ENCODE measurements at places on chromosomes 3 and 15.

DNA sequence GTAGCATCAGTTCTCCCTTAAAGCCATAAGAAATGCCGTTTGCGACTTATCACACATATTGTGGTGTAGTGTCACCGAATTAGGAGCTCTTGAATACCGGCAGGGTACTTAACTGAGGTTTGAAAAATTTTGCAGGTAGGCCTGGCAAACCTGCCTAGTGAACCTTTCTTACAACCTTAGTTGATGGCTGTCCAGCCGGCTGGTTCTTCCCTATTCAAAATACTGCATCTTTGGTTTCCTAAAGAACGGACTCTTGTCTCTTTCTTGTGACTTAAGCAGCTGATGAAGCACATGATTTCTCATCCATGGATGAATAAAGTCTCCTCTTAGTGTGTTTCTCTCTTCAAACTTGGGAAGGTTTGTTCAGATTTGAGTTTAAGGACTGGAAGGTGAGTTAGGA lies 1.5 kb downstream of the RAB7A start:
- DNase-seq: no peak

GRCh38 chr15:66169023-66169422 lies 84.5 kb downstream of the MEGF11 start:
- DNase-seq: no peak

DNA sequence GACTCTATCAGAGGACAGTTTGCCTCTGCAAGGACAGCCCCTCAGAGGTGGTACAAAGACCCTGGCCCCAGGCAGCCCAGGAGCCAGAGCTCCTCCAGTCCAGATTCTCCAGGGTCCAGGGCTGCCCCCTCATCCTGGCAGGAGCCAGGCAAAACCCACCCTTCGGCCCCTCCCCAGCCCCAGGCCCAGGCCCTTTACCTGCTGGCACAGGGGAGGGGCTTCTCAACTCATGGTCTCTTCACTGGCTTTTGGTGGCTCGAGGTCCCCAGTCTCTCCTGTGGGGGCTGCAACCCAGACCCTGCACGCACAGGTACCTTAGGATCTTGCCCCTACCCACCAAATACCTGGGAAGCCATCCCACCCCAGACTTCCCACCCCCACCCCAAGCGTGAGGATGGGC lies 8.5 kb downstream of the NEIL1 start:
- DNase-seq: no peak

DNA sequence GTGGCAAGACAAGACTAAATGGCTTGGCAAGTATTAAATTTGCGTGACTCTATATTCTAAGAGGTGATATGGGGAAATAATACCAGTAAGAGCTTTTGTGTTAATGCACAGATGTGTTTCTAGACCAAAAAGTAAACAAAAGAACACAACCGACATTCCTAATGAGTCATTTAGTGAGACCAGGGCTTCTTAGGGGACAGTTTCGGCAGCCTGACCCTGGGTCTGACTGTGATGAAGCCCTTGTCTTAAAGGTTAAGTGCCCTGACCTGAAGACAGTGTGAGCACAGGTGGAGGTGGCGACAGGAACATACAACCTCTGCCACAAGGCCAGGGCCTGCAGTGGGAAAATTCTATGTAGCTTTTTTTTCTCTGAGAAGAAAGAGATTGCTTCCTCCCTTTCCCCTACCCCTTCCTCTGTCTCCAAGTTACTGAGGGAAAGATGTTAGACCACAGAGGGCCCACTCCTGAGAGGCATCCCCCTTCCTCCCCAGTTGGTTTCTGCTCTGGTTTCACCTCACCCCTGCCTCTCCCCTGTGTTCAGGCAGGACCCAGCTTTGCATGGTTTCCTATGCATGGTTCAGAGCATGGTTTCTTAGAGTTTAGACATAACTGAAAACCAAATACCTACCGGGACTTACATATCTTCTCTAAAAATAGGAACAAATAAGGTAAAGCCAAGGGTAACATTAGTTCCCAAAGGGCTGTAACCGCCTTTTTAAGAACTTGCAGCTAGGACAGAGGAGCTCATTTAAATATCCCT lies 24.8 kb upstream of the CMTM7 start:
- DNase-seq: no peak

GRCh38 chr15:54064365-54064764 lies 86.1 kb downstream of the UNC13C start:
- DNase-seq: no peak

DNA sequence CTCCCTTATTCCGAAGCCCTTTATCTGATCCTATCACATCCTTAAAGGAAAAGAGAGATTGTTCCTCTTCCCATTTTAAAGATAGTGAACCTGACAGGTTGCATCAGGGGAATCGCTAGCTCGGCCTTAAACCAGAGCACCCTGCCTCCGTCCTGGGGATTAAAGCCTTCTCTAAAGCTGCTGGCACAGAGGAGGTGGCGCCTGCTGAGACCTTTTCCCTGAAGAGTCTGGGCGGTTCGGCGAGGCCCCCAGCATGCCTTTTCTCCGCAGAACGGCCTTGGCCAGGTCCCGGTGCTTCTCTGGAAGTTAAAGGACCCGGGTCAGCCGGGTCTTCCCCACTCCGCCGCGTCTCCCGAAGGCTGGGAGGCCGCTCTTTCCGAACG lies 593 bp downstream of the FAM219B start:
- DNase-seq: no peak

DNA sequence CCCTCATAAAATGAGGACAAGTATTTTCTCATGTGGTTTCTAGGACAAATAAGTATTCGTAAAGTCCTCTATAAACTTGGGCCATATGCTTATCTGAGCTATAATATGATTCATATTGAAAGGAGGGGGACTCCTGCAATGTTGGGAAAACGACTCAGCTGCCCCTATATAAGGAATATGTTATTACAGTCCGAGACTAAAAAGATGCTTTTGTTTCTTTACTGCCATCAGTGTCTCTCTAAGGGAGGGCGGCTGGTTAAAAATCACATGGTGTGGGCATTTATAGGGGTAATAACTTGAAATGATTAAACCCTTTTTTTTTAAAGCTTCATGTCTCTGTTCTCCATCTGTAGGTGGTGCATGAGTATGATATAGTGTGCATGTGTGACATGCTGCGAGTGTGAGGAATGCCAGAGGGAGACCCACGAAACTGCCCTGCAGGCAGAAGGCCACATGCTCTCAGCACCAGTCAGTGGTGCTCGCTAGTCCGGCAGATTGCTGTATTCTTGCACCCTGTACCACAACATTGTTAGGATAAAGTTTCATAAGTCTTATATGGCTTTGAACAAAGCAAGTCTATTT lies 256.0 kb upstream of the CTDSPL start:
- DNase-seq: no peak

- no peak for DNase-seq
Observed at GRCh38 chr15:57085267-57085666, 166.8 kb downstream of the TCF12 start.

- DNase-seq: no peak
Observed at GRCh38 chr3:116288485-116288884, 156.8 kb downstream of the LSAMP start.

GRCh38 chr3:184795522-184796190 lies 16.3 kb upstream of the VPS8 start:
- DNase-seq: no peak

DNA sequence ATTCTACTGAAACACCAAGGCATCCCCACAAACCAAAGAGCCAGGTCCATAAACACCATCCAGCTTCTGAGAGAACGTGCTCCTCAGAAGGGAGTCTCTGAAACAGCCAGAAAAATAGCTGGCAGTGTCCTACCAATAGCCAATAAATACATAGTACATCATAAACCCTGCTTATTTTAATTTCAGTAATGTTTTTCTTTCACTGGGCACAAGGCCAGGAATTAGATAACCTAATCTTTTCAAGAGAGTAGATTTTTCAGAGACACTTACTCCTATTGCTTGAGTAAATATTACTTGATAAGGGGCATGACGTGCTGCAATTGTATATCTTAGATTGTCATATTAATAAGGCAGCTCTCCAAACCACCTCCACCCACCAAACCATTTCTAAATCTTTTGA lies 22.7 kb downstream of the GADL1 start:
- DNase-seq: no peak

- DNase-seq: no peak
Observed at GRCh38 chr3:62246094-62246493, 127.3 kb downstream of the FEZF2 start.

DNA sequence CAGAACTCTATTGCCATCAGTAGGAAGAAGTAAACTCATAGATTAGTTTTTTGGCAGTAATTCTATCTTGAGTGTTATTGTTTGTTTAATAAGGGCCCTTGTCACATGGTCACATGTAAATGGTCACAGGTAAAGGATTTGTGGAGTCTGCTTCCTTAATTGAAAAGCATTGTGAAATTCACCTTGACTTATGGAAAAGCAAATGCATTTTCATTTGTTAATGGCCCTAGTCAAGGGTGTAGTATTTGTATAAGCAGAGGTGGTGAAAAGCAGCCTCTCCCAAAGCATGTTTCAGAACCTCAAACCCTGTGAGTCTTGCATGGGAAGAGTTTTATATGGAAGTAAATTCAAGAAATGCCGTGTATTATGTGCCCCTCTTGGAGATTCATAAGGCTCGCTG lies 197.5 kb upstream of the NR2E3 start:
- DNase-seq: no peak

GRCh38 chr3:148087601-148088371 lies 609.9 kb upstream of the AGTR1 start:
- no peak for DNase-seq

GRCh38 chr3:154029926-154030325 lies 91.3 kb upstream of the ARHGEF26 start:
- DNase-seq: no peak

- DNase-seq: peak; percentile 35
Observed at GRCh38 chr3:55721716-55722484, 234.8 kb upstream of the WNT5A start.

DNA sequence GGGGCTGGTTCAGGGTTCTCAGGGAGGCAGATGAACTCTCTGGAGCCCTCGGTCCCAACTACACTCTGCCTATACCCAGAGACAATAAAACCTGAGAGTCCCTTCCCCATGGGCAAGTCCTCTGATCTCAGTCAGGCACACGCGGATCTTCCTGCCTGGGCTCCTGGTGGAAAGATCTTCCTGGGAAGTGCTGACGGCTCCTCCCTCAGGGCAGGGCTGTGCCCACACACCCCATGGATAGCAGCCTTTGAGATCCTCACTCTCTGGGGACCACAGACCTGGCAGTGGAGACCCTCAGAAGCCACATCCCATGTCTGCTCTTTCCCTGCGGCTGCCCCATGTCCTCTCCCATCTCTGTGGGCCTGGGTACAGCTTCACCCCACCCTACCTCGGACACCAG lies 10.4 kb downstream of the SH2D7 start:
- DNase-seq: peak; percentile 12

DNA sequence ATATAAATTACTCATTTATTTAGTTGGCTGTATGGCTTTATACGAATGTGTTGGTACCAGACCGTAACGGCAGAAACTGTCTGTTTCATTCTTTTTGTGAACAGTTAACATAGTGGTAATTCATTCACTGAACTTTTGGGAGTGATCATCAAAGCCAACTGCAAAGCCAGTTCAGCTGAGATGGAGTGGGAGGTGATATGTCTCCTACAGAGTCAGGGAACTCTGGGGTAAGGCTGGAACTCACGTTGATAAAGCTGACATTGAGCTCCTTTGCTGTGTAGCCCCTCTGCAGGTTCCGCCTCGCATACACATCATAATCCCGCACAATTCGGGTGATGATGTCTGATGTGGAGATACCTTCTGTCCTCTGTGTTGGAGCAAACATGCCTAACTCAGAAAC lies 25.4 kb downstream of the SLC51A start:
- DNase-seq: no peak

- DNase-seq: no peak
Observed at GRCh38 chr3:189780546-189781270, 149.5 kb downstream of the TP63 start.

GRCh38 chr3:133917144-133917543 lies 21.5 kb upstream of the RAB6B start:
- no peak for DNase-seq

DNA sequence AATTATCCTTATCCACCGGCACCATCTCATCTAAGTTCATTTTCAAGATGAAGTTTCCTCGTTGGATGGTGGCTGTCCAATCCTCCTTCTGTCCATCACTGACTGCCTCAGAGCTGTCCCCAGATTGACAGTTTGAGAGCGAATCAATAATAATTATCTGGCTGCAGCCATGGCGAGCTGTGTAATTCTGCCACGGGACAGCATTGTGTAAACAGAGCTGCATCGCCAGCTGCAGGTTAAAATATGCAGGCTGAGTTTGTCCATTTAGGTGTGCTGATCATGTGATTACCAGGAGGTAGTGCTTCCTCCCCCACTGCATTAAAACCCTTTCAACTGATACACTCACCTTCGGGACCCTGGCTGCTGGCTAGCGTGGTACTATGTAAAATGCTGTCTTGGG lies 461.9 kb upstream of the ONECUT1 start:
- DNase-seq: no peak

DNA sequence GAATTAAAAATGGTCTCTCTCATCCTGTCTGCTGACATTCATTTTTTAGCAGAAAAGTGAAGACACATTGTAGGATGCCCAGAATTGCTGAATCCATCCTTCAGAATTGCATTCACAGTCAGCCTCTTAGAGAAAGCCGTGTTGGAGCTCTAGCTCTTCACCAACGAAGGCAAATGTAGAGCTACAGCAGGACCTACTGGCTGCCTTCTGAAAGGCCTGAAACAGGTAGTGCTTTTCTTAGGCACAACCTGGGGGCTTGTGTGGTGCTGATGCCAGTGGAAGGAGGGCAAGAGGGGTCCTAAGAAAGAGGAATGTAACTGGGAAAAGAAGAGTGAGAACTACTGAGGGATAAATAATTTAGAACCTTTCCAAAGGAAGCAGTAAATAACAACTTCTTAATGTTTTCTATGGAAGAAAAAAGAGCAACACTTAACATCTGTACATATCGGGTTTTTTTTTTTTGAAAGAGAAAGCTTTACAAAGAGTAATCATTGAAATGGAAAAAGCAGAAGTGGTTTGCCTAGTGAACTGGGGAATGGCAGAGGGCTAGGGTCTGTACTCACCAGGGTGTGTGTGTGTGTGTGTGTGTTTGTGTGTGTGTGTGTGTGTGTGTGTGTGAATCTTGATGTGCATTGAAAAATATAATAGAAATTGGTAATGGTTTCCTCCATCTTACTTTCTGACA lies 297.8 kb downstream of the SATB1 start:
- no peak for DNase-seq

DNA sequence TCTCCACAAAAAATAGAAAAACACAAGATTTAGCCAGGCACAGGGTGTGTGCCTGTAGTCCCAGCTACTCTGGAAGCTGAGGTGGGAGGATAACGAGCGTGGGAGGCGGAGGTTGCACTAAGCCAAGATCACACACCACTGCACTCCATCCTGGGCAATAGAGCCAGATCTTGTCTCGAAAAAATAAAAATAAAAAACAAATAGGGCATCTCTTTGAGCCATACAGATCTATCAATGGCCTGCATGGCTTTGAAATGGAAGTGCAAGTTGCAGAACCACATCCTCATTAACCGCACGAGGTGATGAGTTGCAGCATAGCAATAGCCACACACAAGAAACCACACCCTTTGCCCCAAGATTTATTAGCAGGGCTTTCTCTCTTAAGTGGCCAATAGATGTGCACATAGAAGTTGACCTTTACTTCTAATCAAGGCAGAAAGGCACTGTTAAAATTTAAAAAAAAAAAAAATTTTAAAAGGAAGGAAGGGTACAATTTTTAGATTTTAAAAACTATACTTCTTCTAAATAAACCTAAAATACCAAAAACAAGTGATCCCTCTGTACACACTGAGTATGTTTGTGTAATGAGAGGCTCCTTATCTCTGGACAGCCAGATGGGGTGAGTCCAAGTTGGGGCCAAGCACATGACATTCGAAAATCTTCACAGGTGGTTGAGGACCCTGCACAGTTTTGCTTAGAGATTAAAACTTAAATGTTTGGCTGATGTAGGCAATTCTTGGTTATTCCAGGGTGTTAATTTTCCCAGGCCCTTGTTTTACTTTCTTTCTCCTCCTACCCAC lies 53.4 kb downstream of the FILIP1L start:
- no peak for DNase-seq
